NCI-H82 (cell line): ENCODE measurements at places on chromosomes 16 and 17.

DNA sequence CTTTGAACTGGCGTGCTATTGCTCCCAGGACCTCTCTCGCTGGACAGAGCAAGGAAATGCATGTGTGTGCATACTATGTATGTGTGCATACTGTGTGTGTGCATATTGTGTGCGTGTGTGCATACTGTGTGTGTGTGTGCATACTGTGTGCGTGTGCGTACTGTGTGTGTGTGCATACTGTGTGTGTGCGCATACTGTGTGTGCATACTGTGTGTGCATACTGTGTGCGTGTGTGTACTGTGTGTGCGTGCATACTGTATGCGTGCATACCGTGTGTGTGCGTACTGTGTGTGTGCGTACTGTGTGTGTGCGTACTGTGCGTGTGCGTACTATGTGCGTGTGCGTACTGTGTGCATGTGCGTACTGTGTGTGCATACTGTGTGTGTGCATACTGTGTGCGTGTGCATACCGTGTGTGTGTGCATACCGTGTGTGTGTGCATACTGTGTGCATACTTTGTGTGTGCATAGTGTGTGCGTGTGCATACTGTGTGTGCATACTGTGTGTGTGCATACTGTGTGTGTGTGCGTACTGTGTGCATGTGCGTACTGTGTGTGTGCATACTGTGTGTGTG is 89.4 kb downstream of the RPTOR start:
- DNase-seq = no peak

DNA sequence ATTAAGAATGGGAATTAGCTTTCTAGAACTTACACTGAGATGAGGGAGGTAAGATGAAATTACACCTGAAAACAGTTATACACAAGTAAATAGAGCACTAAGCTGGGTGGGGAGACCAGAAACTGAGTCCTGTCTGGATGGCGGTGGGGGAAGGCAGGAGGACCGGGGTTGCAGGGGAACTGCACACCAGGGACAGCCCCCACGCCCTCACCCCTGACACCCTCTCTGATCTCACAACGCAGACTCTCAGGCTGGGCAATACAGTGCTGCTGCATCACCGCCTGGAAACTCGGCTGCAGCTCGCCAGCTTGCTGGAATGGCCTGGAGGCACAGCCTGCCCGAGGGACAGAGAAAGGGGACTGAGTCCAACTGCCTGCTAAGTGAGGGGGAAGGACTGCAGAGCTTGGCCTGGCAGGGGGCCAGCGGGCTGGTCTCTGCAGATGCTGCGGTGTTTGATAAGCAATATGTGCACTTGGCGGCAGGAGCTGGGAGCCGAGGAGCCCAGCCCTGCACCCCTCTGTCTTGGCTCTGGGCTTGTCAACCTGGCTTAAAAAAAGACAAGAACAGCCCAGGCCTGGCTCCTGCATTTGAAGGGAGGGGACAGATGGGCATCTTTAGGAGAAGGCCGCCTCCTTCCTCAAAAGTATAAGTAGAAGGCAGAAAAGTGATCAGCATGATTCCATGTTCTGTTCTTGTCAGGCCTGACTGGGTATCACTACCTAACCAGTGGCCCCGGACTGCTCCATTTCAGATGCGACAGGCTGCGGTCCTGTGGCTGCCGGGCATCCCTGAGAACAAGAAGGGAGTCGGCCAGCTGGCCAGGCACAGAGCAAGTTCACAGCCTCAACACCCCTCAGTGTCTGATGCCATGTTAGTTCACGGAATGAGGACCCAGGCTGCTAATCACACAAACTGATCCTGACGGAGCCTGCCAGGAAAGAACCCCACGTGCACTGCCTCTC is 30.2 kb downstream of the SPHK1 start:
- DNase-seq = peak; percentile 70

- DNase-seq = no peak
Measured at GRCh38 chr16:35733971-35734702, 2274.7 kb downstream of the TP53TG3F start.

DNA sequence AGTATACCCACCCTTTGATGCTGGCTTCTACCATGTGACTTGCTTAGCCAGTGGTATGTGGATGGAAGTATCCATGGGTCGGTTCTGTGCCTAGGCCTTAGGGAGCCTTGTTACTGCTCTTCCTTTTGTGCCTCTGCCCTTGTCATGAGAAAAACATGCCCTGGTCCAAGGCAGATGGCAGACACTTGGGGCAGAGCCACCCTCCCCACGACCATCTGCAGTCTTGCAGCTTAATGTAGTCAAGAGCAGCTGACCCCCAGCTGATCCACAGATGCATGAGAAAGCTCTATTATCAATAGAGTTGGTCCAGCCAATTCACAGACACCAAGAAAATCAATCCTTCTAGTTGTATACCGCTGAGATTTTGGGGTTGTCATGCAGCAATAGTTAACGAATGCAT is 95.7 kb downstream of the SLC39A11 start:
- DNase-seq = peak; percentile 65

DNA sequence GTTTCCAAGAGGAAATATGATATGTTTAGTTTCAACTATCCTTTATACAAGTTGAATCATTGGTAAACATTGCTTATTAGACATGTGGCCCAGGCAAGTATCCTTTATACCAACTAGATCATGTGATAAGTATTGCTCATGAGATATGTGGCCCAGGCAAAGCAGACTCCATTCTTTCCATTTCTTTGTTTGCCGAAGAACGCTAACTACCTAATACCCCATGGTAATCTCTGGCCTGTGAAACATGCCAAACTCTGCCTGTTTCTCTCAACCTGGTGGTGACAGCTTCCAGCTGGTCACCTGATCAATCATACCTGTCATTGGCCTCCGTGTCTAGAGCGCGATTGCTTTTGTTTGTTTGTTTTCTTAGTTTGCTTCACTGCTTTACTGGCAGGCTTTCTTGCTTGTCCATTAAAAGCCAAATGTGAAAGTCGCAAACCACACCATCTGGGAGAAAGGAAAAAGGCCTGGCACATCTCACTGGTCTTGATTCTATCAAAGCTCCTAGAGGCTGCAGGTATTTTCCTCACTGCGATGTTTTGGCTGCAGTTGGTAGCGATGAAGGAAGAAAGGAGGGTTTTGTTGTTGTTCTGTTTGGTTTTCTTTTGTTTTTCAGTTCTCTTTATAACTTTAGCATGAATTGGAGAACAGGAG is 686.2 kb downstream of the KCNJ2 start:
- no peak for DNase-seq

DNA sequence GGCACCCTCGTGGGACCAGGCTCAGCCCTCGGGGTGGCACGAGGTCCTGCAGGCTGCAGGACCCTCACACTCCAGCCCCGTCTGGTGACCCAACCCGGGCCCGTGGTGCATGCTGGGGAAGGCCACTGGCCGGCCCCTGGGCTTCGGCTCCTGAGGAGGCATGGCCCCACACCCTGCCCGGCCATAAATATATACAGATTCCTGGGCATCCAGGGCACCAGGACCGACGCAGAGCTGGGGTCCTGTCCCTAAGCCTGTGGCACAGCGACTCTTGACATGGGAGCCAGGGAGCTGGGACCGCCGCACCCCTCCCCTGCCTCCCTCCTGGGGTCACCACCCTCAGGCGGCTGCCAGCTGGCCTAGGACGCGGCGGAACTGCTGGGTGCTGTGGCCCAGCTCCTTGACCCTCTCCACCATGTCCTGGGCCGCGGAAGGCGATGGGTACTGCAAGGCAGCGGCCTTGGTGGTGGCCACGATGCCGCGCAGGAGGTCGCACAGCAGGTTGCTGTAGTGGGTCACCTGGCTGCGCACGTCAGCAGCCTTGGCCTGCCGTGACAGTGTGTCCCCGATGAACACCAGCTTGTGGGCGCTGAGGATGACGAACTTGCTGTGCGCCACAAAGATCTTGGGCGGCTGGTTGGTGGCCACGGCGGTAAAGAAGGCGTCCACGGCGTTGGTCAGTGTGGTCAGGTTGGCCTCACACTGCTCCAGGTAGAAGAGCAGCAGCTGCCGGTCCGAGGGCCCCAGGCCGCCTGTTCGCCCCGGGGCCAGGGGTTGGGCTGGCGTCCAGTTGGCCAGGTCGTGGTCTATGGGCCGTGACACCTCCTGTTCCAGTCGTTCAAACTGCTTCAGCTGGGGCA is 10.6 kb downstream of the CTRB1 start:
- no peak for DNase-seq

DNA sequence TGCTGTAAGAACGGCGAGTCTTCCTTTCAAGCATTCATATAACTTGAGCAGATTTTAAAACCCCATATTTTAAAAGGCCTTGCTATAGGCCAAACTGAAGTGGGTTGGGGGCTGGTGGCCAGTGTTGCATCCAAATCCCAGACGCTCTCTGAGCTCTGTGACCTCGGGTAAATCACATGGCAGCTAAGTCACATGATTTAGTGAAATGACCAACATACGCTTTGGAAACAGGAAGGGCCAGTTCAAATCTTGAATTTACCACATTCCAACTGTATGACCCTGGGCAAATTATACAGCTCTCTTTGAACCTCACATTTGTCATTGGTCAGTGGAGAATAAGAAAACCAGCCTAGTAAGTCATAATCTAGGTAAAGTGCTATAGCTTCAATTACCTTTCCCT is 519.3 kb downstream of the HAPSTR1 start:
- DNase-seq = no peak

DNA sequence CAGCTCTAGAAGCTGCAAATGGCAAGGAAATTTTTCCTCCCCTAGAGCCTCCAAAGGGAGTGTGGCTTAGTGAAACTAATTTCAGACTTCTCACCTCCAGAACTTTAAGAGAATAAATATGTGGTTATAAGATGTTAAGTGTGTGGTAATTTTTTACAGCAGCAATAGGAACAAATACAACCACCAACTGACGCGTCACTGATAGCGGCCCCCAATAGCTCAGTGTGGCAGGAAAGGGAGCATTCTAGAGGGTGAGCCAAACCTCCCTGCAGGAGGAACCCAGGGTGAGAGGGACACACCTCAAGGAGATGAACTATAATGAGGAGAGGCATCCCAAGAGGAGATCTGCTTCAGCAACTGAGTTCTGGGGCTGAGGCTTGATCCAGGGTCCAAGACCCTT is 4.0 kb downstream of the CCL4 start:
- DNase-seq = no peak

GRCh38 chr17:41406205-41406604 is 8.8 kb upstream of the KRT31 start:
- no peak for DNase-seq

GRCh38 chr17:65371702-65372101 is 189.7 kb downstream of the AXIN2 start:
- no peak for DNase-seq

GRCh38 chr17:62343764-62344270 is 36.5 kb upstream of the EFCAB3 start:
- DNase-seq = no peak

- peak; percentile 64 for DNase-seq
Measured at GRCh38 chr16:1156055-1156982, 3.4 kb downstream of the CACNA1H start.

GRCh38 chr16:2452650-2453049 is 7.3 kb upstream of the TEDC2 start:
- DNase-seq = no peak

GRCh38 chr17:56300144-56300543 is 146.9 kb downstream of the ANKFN1 start:
- no peak for DNase-seq

GRCh38 chr16:87725596-87726235 is 40.1 kb downstream of the KLHDC4 start:
- peak; percentile 16 for DNase-seq

- DNase-seq = no peak
Measured at GRCh38 chr16:4979736-4980660, 21.9 kb downstream of the SEC14L5 start.

DNA sequence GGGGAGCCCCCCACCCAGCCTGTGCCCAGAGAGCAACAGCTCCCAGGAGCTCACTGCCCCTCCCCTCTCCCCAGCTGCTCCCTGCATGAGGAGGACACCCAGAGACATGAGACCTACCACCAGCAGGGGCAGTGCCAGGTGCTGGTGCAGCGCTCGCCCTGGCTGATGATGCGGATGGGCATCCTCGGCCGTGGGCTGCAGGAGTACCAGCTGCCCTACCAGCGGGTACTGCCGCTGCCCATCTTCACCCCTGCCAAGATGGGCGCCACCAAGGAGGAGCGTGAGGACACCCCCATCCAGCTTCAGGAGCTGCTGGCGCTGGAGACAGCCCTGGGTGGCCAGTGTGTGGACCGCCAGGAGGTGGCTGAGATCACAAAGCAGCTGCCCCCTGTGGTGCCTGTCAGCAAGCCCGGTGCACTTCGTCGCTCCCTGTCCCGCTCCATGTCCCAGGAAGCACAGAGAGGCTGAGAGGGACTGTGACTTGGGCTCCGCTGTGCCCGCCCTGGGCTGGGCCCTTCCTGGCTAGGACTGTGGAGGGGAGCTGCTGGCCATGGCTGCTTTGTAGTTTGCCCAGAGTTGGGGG is 584 bp downstream of the TCAP start:
- DNase-seq = peak; percentile 51

DNA sequence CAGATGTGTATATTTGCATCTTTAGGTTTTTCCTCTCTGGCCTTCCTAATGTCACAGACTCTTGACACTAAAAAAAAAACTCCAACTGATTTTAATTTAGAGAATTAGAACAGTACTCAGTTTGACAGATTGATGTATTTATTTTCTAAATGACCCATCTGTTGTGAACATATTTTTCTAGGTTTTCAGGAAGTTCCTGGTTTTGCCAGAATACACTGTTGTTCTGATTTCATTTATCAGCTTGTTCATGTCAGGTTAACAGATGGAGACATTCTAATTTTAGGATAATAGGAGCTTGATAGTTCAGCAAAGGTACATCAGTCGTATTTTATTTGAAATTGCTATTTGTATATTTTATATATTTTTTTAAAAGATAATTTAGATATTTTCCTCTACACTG is 133.4 kb downstream of the TANC2 start:
- no peak for DNase-seq

DNA sequence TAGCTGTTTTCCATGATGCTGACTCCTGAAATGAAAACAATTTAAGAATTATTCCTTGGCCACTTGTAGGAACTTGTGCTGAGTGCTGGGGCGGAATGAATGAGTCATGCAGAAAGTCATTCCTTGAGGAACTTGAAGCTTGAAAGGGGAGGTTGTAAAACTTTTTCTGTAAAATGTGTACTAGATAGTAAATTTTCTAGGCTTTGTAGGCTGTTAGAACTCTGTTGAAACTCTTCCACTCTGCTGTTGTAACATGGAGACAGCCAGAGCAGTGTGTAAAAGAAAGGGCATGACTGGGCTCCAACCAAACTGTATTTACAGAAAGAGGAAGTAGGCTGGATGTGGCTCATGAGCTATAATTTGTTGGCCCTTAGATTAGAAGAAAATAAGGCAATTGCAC is 46.1 kb downstream of the ABCA8 start:
- DNase-seq = no peak

GRCh38 chr17:79179334-79179733 is 104.7 kb downstream of the ENGASE start:
- DNase-seq = no peak
